Fibroblast of the aortic adventitia (primary cell): ENCODE measurements at places on chromosomes 2 and 18.

- DNase-seq = no peak
Measured at GRCh38 chr2:59378127-59378526, 1137.0 kb upstream of the FANCL start.

DNA sequence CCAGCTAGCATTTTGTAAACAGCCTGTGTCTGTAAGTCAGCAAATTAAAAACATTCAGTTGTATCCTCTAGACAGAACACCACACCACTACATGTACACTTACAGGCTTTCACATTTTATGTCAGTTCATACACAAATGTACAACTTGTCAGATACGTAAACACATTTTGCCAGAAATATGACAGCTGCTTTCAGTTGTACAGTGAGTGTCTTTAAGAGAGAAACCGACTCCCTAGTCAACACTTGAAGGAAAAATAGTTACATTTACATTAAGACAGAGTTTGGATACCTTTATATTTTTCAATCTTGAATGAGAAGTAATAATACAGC lies 15.2 kb downstream of the MRPL35 start:
- no peak for DNase-seq

GRCh38 chr18:68428661-68429060 lies 286.2 kb downstream of the TMX3 start:
- DNase-seq = no peak

DNA sequence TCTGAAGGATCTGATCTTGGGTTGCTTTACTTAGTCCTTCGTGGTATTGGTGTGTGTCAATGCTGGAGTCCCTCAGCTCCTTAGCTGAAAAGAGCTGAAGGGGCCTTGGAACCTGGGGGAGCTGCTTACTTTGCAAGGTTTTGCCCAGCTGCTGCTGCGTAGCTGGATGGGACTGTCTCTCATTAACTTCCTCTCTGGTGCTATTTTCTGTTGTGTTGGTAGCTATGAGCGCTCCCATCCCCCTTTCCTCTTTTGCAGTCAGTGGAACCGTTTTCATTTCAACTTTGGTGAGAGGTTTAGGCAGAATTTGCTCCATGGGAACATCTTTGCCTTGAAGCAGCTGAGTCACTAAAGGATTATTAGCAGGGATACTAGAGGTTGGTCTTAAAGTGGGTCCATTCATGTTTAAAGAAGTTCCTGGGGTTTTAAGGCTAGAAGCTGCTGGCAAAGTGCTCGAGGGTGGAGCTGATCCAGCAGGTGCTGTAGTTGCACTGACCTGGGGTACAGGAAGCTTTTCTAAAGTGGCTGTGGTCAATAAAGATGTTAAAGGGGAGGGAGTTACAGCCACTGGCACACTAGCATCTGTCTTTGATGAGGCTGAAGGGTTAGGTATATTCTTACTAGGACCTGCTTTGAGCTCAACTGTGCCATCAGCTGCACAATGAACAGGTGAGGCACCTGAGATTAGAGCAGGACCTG lies 69.9 kb upstream of the DTNB start:
- no peak for DNase-seq

GRCh38 chr2:172377408-172377807 lies 50.0 kb upstream of the ITGA6 start:
- DNase-seq = no peak

DNA sequence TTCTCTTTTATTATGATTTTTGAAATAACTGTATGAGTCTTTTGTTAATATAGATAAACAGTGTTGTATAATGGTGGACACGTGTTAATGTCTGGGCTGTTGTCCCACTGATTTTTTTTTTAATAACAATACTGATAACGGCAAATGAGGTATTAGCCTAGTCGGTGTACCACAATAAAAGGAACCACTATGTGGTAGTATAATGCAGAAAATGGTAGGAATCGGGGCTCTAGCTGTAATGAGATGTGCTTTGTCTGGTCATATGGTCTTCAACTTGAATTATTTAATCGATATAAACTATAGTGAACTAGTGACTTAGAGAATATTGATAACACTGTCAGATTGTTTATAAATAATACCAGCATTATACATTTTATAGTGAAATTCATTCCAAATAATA lies 517.9 kb upstream of the SPHKAP start:
- DNase-seq = peak; percentile 65

DNA sequence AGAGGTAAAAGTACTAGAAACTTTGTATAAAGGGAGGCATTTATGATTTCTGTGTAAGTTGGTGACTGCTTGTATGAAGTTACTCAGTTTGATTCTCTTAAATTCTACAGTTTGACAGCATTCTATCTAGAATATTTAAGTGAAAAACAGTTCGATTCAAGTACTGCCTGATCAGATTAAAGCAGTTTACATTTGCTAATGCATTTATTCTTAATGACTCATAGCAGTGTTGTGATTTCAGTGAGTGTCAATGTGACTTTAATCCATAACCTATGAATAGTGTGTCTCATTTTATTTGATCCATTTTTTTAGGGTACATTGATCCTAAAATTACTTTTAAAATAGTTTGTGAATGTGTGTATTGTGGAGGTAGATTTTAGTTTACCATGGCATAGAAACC lies 35.7 kb downstream of the WDR43 start:
- DNase-seq = no peak

- no peak for DNase-seq
Measured at GRCh38 chr2:23429036-23429435, 44.1 kb downstream of the KLHL29 start.
